ENCODE measurements at places on chromosomes 12 and 14.
A peak's percentile ranks its signal among the peaks of the same experiment; 100 is the strongest.

- no peak for DNase-seq
Measured at GRCh38 chr12:30152705-30153104, 369.0 kb upstream of the TMTC1 start.

GRCh38 chr12:93803424-93803807 lies 126.2 kb downstream of the CRADD start:
- DNase-seq = no peak

GRCh38 chr12:116539905-116540482 lies 19.2 kb upstream of the MAP1LC3B2 start:
- peak; percentile 52 for DNase-seq

GRCh38 chr14:53808042-53808441 lies 148.6 kb downstream of the BMP4 start:
- DNase-seq = no peak

DNA sequence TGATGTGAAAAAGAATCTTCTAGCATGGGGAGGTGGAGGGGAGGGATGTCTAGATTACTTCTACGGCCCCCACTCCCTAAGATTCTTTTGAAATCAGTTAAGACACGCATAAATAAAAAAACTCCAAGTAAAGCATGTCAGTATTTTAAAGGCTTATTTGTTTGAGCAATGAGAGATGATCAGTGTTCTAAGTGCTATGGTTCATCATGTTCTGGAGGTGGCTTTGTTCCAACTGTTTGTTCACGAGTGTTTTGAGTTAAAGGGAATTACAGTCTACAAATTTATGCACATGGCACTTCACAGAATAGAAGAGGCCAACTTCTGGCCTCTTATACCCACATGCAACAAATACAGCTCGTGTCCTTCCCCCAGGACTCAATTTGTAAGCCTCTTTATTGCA lies 394.9 kb downstream of the RAD51B start:
- DNase-seq = no peak

Data from HAP-1 (cell line).